DMS53 (cell line): ENCODE measurements at places on chromosomes 2 and 18.

DNA sequence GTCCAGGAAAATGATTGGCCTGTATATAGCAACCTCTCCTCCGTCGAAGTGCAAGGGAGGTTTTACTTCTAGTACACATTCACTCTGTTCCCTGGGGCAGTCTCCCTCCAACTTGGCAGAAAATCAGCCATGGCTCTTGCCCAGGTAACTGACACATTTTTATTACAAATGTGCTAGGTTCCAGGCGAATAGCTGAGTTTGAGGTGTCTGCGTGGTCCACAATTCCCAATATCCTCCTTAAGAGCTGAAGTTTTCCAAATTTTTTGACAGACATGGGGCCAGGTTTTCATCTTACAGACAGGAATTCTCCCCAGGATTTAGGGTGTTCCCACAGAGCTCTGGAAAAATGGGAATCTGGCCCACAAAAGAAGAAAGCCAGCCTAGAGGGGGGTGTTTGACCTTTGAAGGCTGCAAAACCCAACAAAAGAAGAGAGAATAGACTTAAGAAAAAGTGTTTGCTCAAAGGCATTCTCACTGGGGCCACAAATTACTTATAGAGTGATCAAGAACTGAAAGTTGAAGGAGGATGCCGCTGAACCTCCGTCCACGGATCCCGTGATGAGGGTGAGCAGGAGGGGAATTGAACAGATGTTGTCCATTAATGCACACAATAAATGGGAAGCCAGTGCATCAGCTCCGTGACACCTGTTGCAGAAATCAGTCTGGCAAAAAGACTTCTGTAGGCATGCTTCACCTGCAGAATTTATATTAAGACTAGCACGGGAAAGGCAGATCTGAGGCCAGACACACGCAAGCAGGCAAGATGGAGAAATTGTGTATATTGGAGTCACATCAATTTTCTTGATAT, 242.3 kb upstream of the COPS8 start:
- peak; percentile 44 for DNase-seq

- no peak for DNase-seq
Observed at GRCh38 chr2:181464966-181465365, 7.8 kb downstream of the ITGA4 start.

- peak; percentile 40 for DNase-seq
Observed at GRCh38 chr2:239150125-239151011, 250.5 kb downstream of the HDAC4 start.

DNA sequence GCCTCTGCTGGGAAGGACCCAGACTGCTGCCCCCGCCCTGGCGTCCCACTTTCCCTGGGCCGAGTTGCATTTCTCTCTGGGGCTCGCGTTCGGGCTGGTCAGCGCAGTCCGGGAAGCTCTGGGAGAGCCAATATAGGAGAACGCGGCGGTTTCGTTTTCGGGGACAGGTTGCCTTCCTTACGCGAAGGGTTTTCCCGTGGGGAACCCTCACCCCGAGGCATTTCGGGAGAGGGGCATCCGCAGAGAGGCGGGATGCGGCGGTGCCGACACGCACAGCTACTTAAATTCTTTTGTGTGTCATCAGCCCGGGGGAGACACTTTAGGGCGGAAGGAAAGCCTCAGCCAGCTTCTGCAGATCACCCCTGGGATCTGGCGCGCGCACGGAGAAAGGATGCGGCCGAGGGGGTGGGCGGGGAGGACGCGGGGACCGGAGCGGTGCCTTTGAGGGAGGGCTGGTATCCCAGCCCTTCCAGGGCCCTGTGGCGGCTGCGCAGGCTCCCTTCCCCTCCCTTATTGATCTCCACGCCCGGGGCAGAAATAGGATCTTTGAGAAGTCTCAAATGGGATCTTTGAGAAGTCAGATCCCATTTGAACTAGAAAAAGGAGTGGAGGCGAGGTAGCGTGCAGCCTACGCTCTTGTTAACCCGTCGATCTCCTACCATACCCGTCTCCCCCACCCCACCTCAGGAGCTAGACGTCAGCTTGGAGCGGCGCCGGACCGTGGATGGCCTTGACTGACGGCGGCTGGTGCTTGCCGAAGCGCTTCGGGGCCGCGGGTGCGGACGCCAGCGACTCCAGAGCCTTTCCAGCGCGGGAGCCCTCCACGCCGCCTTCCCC, 1.2 kb downstream of the GATA6 start:
- DNase-seq: peak; percentile 71

DNA sequence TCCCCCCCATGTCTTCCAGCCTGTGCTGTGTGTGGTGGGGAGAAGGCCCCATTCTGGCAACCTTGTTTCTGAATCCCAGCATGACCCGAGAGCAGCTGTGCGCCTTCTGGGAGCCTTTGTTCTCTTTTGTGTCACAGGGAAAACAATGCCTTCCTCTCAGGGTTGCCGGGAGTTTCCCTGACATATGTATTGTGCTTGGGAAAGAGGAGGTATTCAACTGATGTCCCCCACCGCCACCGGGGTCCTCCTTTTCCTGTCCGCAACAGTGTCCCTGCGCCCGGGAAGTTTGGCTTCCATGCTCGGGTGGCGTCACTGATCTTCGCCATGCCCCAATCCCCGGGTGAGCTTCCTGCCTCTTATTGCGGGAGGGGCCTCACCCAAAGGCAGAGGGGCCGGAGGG, 77.5 kb upstream of the ASB18 start:
- no peak for DNase-seq

DNA sequence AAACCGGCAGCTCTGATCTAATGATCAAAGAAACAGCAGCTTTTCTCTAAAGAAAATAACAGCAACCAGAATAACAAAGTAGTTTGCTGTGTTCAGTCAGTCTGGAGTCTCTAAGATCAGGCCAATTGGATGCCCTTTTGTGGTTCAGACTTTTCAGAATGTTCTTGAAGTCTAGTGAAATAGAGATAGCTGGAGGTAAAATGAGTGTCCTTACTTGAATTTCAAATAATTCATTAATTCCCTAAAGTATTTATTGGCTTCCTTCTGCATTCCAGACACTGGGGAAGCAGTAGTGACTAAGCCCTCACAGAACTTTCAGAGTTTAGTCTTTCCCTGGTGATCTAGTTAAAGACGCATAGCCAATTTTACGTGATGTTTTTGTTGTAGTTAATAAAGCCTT, 58.7 kb downstream of the C18orf54 start:
- DNase-seq: no peak

DNA sequence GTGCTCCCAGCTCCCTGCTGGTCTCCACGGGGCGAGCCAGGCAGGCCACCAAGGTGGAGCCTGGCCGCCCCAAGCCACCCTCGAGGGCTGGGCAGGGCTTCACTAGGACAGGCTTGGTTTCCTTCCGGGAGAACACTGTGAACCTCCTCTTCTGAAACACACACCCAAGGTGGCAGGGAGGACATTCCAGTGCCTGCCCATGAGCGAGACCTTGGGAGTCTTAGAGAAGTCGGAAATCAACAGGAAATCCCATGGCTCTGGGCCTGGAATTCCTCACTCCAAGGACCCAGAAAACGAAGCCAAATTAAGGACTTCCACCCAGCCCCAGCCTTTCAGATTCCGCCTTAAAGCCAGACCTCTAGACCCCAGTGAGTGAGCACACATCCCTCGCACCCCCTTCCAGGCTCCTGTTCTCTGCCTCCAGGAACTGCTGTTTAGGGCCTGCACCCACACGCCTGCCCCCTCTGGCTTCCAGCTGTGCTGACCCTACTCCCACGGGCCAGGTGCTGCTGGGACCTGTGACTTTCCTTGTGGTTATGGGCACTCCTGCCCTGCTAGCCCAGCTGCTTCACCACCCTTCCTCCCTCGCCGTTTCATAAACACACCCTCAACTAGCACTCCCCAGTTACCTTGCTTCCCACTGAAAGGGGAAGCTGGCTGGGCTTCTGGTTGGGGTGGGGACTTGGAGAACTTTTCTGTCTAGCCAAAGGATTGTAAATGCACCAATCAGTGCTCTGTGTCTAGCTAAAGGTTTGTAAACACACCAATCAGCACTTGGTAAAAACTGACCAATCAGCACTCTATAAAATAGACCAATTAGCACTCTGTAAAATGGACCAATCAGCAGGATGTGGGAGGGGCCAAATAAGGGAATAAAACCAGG, 13.7 kb downstream of the GPR17 start:
- no peak for DNase-seq

- DNase-seq: peak; percentile 93
Observed at GRCh38 chr2:102932501-102932900, 170.7 kb downstream of the TMEM182 start.

DNA sequence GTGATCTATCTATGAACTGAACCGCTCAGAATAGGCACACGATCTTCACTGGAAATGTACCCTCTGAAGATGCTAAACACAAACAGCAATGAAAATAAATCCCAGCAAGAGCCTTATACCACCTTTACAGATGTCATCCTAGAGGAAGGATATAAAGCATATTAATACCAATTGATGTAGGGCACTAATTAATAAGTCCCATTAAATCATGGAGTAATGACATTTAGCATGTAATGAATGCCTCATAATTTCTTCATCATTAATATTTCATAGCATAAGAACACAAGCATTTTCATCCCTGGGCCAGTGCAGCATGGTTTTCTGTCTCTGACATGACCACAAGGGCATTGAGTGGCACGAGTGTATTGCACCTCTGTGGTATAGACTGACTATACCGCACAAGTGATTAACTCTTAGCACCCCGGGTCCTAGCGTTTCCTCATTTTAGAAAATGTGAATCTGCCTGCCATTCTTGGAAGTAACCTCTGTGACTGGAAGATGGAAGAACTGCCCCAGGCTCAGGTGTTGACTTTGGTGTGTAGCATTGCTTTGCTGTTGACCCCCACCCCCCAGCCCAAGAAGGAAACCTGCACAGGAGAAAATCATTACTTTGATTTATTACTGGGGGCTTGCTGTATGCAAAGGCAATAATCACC, 1.4 kb upstream of the TMEM178A start:
- no peak for DNase-seq

GRCh38 chr2:58866527-58866926, 625.4 kb upstream of the FANCL start:
- no peak for DNase-seq

DNA sequence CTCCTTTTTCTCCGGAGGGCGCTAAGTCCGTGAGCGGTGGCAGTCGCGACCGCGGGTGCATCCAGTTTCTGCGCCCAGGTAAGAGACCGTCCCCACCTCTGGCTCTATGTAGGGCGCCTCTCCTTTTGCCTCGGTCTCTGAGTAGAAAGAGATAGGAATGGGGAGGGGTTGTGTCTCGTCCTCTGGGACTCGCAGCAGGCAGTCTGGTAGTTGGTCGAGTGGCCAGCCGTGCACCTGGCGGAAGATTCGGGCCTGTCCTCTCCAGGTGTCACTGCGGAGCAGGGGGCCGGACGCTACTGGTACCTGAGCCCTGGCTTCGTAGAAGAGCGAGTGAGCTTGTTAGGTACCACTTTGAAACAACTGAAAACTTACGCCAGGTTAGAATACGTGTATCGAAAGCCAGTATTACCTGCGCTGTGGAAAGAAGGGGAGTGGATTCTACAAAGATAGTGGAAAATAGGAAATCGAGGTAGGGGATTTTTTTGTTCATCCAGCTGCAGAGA, 403 bp downstream of the MAP2 start:
- DNase-seq: peak; percentile 91

DNA sequence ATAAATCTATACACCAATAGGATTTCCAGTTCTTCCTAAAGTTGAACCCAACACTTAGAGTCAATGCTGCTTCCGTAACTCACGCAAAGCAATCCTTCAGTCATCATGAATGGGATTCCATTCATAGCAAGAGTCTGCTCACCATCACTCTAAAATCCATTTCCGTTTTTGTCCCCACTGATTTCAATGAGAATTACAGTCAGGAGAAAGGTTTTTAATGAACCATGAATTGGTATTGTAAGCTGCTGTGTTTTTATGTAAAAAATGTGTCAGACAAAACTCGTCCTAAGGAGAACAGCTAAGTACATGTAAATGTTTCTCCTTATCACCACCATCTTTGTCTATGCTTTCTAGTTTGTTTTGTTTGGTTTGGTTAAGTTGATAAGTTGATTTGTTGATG, 391.5 kb downstream of the IRS1 start:
- DNase-seq: no peak

DNA sequence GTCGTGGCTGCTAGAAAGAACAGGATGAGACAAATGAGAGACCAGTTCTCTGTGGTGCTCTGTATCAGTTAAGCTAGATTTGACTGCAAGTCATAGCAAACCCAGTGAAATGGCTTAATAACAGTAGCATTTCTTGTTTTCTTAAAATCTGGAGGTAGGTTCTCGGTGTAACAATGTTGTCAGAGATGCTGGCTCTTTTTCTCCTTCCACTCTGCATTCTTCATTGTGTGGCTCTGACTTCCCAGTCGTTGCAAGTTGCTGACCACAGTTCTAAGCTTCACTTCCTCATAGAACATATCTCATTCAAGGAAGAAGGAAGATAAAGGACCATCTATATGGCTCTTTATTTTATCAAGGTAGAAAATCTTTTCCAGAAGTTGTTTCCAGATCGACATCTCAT, 7.9 kb upstream of the CKAP2L start:
- no peak for DNase-seq

GRCh38 chr2:45836316-45836715, 184.8 kb downstream of the PRKCE start:
- no peak for DNase-seq

DNA sequence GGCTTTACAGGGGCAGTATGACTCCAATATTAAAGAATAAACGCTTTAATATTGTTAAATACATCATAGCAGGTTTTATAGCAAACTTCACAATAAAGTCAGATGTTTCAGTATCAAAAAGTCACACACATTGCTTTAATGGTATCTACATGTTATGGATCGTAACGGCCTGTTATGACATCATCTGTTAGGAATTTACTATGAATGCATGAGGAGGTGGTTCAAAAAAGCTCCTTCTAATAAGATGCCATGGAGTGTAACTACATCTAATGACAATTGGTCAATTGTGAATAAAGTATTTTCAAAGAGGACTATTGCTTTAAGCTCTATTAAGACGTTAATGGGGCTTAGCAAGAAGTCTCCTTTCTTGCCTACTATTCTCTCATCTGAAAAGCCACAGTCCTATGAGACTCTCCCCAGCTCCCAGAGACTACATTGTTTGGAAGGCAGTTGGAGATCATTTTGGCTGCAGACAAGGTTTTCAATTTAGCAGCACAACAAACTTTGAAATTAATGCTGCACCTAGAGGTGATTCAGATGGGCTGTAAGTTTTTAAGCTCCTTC, 300.7 kb upstream of the MEIS1 start:
- no peak for DNase-seq

- DNase-seq: no peak
Observed at GRCh38 chr2:56182420-56182819, 1.4 kb upstream of the CCDC85A start.

- peak; percentile 100 for DNase-seq
Observed at GRCh38 chr2:88600038-88600465, 27.2 kb downstream of the EIF2AK3 start.

- DNase-seq: no peak
Observed at GRCh38 chr2:159071190-159071915, 102.9 kb downstream of the TANC1 start.

DNA sequence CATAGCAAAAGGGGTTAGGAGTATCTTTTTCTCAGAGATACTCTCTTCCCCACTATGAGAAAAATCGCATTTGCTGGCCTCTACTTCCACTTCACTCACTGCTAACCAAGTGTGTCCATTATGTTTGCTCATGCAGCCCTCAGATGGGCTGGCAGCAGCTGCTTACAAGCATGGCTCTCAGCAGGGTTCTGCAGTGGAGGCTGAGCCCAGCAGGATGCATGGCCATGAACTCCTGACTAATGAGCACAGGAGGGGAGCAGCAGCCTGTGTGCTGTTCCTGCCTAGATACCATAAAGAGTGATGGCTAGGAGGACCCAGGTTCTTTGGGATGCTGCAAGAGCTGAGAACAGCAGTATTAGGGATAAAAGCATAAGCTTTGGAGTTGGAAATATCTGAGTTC, 316.9 kb upstream of the THSD7B start:
- peak; percentile 48 for DNase-seq

- peak; percentile 18 for DNase-seq
Observed at GRCh38 chr2:215364157-215365155, 52.6 kb downstream of the ATIC start.

GRCh38 chr2:48771241-48772014, 15.9 kb upstream of the LHCGR start:
- no peak for DNase-seq
